CD4-positive, alpha-beta T cell (primary cell): ENCODE measurements at places on chromosomes 13 and 19.

GRCh38 chr19:4986471-4986891, 17.6 kb downstream of the KDM4B start:
- peaks cover 8% of the 10 kb centered on the region for H3K4me1 ChIP-seq
- peaks cover 2% of the 10 kb centered on the region for H3K36me3 ChIP-seq
- DNase-seq, result no peak
- H3K27me3 ChIP-seq, result no peaks in the 10 kb centered on the region

DNA sequence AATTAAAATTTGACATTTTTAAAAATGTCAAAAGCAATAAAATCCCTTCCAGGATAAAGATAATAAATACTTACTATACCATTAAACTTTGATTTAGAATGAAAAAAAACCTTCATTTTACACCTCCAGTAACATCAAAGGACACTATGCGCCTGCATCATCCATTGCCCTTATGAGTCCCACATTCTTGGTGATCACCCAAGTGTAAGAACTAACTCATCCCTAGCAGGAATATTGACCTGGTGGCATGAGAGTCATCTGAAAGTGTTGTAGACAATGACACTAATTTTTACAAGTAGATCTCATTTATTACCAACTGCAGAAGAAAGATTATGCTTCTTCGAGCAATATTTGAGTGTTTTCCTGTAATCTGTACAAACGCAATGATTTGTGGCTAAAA, 1128.9 kb downstream of the EFNB2 start:
- no peak overlapping the region for H3K4me3 ChIP-seq
- no peaks in the 10 kb centered on the region for H3K27me3 ChIP-seq
- no peak for DNase-seq

DNA sequence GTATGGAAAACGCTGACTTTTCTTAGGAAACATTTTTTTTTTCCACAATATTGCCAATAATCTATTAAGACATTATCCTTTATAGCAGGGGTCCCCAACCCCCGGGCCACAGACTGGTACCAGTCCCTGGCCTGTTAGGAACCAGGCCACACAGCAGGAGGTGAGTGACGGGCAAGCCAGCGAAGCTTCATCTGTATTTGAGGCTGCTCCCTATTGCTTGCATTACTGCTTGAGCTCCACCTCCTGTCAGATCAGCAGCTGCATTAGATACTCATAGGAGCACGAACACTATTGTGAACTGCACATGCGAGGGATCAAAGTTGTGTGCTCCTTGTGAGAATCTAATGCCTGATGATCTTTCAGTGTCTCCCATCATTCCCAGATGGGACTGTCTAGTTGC, 793.7 kb downstream of the SLITRK5 start:
- H3K27me3 ChIP-seq, result no peaks in the 10 kb centered on the region
- H3K27ac ChIP-seq, result no peak overlapping the region
- H3K4me1 ChIP-seq, result no peaks in the 10 kb centered on the region
- no peak overlapping the region for H3K4me3 ChIP-seq
- H3K36me3 ChIP-seq, result no peaks in the 10 kb centered on the region

DNA sequence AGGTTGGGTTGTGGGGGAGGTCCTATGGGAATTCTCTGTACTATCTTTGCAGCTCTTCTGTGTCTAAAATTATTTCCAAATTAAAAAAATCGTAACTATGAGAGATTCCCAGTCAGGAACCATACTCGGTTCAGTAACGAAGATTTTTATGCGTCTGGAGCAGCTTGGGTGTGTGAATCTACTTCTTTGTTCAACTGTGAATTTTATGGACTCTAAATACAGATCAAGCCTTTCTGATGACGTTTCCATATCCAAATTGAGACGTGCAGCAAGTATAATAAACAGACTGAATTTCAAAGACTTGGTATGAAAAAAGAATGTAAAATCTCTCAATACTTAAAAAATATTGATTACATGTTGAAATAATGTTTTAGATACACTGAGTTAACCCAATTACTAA, 30.9 kb downstream of the MLLT1 start:
- H3K36me3 ChIP-seq, result peaks cover 6% of the 10 kb centered on the region
- no peak overlapping the region for H3K4me3 ChIP-seq
- no peak for DNase-seq
- peaks cover 6% of the 10 kb centered on the region for H3K4me1 ChIP-seq
- H3K27ac ChIP-seq, result no peak overlapping the region

DNA sequence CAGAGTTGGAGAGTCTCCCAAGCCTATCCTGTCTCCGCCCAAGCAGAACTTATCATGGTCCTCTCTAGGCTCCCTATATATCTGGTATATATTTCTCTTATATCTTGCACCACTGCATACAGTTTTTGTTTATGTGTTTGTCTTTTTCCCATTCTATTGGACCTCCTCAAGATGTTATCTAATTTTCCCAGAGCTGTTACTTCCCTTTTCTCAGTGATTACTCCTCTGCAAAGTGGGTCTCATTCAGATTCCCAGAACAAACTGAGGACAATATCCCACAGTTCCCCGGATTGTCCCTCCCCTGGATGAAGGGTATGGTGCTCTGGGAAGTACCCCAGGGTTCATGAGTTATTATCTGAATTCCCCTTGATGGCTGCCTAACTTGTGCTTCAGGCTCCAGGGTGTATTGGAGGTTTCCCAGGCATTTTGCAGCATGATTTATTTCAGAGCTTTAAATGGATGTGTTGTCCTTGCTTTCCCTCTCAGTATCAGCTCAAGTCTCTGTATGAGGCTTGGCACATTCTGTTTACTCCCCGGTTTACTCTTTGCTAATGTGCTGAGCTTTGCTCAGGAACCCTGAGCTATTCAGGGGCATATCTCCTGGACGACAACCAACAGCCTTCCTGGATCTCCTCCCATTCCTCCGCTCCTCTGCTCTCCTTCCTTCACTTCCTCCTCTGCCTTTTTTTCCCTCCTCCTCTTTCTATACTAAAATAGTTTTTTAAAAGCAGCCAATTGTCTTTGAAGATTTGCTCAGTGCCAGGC, 329.3 kb downstream of the SPRY2 start:
- no peak overlapping the region for H3K4me3 ChIP-seq
- H3K4me1 ChIP-seq, result no peaks in the 10 kb centered on the region
- H3K27ac ChIP-seq, result no peak overlapping the region
- DNase-seq, result no peak
- H3K36me3 ChIP-seq, result no peaks in the 10 kb centered on the region
- H3K27me3 ChIP-seq, result no peaks in the 10 kb centered on the region

DNA sequence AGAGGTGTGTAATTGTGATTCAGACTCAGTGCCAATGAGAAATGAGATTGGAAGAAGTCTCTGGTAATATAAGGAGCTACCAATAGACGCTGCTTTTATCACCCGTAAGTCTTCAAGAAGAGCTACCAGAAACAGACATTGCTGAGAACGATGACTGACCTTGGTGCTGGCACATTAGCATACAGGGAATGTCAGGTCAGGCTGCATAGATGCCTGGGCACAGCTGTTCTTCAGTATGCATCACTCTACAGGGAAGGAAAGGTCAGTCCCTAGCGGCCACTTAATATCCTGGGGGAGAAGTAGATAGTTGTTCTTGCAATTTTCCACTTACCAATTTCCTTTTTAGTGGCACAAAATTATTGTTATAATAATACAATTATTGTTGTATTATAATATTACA, 380.4 kb downstream of the PCDH9 start:
- no peaks in the 10 kb centered on the region for H3K4me1 ChIP-seq
- H3K27ac ChIP-seq, result no peak overlapping the region
- DNase-seq, result no peak
- no peaks in the 10 kb centered on the region for H3K27me3 ChIP-seq

DNA sequence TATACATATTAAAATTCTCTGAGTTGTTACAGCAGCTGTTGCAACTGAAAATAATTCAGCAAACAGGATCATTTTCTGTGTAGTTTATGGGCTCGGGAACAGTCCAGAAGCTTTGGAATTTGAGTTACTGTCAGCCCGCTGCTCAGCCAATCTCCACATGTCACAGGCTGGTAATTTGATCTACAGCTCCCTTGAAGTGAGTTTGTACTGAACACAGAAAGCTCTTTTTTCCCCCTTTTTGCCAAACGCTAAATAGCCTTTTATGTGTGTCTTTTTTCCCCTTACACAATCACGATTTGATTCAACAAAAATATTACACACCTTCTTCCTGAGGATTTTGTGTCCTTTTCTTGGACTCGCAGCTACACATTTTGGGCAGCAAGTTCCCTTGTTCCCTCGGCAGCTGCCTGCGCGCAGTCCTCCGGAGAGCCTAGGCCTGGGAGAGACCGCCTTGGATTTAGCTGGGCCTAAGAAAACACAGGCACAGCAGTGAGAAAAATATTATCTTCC, 371.4 kb downstream of the KCNRG start:
- H3K27ac ChIP-seq, result no peak overlapping the region
- no peak for DNase-seq
- H3K27me3 ChIP-seq, result no peaks in the 10 kb centered on the region
- H3K4me3 ChIP-seq, result no peak overlapping the region
- no peaks in the 10 kb centered on the region for H3K36me3 ChIP-seq

GRCh38 chr19:9729162-9729561, 39.4 kb downstream of the ZNF846 start:
- H3K27ac ChIP-seq, result no peak overlapping the region
- no peaks in the 10 kb centered on the region for H3K4me1 ChIP-seq
- H3K36me3 ChIP-seq, result no peaks in the 10 kb centered on the region
- H3K4me3 ChIP-seq, result no peak overlapping the region
- DNase-seq, result no peak
- H3K27me3 ChIP-seq, result no peaks in the 10 kb centered on the region
